Stimulated activated CD4-positive, alpha-beta T cell treated with anti-CD3 and anti-CD28 coated beads, Interleukin-15, amount 100 ng/mL, for 1 hour (primary cell): ENCODE measurements at places on chromosomes 2 and 18.
A peak's percentile ranks its signal among the peaks of the same experiment; 100 is the strongest.

DNA sequence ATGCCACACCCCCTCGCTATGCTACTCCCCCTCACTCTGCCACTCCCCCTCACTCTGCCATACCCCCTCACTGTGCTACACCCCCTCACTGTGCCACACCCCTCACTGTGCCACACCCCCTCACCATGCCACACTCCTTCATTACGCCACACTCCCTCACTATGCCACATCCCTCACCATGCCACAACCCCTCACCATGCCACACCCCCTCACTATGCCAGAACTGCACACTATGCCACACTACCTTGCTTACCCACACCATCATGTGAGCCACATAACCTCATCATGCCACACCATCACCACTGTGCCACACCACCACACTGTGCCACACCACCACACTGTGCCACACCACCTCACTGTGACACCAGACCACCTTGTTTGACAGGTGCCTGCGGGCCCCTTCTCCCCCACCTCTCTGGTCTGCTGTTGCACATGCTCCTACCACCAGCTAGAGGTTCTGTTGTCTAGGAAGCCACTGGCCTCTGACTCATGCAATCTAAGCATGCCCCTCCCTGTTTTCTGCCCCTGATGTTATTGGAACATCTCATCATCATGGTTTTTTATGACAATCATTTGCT is 22.0 kb downstream of the MARCHF4 start:
- DNase-seq, result no peak

DNA sequence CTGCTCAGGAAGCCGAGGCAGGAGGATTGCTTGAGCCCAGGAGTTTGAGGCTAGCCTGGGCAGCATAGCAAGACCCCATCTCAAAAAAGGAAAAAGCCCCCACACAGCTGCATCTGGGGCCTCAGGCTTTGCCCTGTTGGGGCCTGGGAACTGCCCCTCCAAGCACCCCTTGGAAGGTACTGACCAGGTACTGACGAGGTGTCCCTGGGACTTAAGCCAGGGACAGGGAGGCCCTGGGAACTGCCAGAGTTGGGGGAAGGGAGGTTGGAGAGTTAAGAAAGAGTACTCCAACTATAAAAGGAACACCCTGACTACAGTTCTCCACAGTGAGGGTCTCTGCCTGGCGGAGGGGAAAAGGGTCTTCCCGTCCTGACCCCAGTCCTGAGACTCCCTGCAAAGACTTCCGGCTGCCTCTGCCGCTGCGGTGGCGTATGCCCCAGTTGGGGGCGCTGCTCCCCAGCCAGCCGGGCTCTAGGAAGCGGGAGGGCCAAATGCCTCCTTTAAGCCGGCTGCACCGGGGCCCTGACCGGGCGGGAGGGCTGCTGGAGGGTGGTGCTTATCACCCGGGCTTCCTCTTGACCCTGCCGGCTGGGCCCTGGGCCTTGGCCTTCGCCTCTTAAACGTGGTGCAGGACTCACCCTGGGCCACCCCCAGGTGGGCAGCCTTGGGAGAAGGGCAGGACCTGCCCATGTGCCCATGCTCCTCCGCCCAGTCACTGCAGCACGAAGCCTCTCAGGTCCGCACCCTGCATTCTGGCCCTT is 12.8 kb downstream of the SLC30A3 start:
- peak; percentile 49 for DNase-seq

GRCh38 chr2:111122631-111123421 is 2.1 kb downstream of the BCL2L11 start:
- no peak for DNase-seq

- DNase-seq, result no peak
Observed at GRCh38 chr2:112137516-112138158, 548 bp upstream of the FBLN7 start.

DNA sequence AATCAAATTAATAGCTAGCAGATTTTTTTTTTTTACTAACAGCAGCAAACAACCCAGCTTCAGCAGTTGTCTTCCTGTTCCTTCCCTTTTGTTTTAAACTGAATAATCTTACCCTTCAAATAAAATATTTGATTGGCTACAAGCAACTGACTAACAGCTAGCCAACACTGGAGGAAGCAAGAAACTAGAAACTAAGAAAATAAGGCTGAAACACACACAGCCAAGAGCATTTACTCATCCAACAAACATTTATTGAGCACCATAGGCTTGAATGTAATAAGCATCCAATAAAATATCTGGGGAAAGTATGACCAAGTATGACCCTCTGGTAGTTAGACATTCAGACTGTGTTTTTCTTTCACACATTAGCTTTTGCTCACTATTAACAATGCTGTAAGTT is 189.2 kb downstream of the CD226 start:
- DNase-seq, result no peak

GRCh38 chr18:13216092-13216582 is 2.4 kb upstream of the LDLRAD4 start:
- peak; percentile 20 for DNase-seq

- no peak for DNase-seq
Observed at GRCh38 chr2:172927641-172928357, 147.8 kb upstream of the MAP3K20 start.
